ENCODE measurements at places on chromosomes 16 and 17.

- no peak for DNase-seq
Observed at GRCh38 chr17:10556301-10557005, 7.0 kb upstream of the MYH2 start.

- no peak for DNase-seq
Observed at GRCh38 chr17:66963909-66964771, at the start of gene CACNG4. TSS of gene CACNG4 (plus strand) at chr17:66964707. CDS start at chr17:66964912, 205 bp downstream.

- no peak for DNase-seq
Observed at GRCh38 chr17:6365200-6365943, 69.5 kb downstream of the AIPL1 start.

- no peak for DNase-seq
Observed at GRCh38 chr16:6204945-6205344, 1107.3 kb upstream of the EEF2KMT start.

DNA sequence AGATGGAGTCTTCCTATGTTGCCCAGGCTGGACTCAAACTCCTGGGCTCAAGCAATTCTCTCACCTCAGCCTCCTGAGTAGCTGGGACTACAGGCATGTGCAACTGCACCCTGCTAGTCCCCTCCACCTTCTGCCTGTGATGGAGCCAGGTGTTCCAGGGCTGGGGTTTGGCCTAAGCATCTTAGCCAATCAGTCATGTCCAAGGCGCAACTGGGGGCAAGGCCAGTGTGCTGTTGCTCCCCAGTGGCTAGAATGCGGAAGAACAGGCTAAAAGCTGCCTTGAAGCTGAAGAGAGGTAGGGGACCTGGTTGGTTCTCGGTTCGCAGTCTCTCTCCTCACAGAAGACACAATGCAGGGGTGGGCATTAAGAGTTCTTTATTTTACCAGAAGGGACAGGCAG, 18.6 kb downstream of the FLOT2 start:
- peak; percentile 64 for DNase-seq

GRCh38 chr16:85593494-85594221, 19.5 kb upstream of the GSE1 start:
- no peak for DNase-seq

- no peak for DNase-seq
Observed at GRCh38 chr16:2811703-2812471, 5.2 kb upstream of the PRSS21 start.

GRCh38 chr17:32489320-32490100, 2.7 kb downstream of the CDK5R1 start:
- peak; percentile 34 for DNase-seq

DNA sequence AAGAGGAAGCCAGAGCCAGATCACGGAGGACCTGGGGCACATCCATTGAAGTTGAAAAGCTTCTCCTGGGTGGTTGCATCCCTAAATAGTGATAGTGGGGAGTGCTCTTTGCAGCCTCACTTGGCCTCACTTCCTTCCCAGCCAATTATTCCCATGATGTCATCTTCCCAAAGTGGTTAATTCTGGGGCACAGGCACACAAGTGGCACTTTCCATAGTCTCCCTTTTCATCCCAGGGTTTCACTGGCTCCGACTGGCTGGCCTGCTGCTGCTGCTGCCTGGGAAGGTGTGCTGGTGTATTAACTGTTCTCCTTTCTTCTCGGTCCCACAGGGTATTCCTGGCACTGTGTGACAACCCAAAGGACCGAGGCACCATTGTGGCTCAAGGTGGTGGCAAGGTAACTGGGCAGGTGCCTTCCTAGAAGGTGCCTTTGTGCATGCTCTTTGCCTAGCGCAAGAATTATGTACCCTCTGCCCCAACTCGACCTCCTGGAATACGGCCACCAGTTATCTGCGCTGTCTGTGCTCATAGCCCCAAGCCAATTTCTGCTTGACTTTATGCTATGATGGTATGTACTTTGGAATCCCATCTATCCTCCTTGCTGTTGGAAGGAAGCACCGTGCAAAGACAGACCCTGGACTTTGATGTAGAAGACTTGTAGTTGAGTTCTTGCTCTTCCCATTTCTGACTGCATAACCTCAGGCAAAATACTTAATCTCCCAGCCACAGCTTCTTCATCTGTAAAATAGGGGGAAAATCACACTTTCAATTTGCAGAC, 18.4 kb downstream of the SLC35G3 start:
- DNase-seq, result no peak

DNA sequence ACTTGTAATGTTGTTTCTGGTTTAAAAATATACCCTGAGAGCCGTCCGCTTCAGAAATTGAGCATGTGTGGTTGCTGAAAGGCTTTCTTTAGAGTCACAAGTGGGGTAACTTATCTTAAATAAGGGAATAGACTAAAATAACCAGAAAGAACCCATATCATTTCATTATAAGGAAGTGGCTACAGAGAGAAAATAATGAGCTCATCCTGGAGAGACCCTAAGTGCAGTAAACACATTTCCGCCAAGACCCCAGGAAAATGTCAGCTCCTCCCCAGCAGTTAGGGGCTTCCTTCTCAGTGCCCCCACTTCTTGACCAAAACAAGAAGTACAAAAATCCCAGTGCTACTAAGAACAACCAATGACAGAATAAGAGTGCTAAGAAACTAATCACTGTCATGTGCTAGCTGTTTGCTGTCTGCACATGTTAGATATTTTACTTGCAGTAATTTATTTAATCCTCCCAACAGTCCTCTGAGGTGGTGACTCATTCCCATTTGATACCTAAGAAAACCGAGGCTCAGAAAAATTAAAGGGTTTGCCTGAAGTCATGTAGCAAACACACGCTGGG, 83.5 kb downstream of the CDYL2 start:
- no peak for DNase-seq

- no peak for DNase-seq
Observed at GRCh38 chr17:70120425-70120824, 45.4 kb downstream of the KCNJ16 start.

GRCh38 chr17:61520897-61521296, 68.7 kb downstream of the TBX4 start:
- DNase-seq, result no peak

GRCh38 chr17:45224671-45225050, 3.0 kb downstream of the FMNL1 start:
- DNase-seq, result no peak

DNA sequence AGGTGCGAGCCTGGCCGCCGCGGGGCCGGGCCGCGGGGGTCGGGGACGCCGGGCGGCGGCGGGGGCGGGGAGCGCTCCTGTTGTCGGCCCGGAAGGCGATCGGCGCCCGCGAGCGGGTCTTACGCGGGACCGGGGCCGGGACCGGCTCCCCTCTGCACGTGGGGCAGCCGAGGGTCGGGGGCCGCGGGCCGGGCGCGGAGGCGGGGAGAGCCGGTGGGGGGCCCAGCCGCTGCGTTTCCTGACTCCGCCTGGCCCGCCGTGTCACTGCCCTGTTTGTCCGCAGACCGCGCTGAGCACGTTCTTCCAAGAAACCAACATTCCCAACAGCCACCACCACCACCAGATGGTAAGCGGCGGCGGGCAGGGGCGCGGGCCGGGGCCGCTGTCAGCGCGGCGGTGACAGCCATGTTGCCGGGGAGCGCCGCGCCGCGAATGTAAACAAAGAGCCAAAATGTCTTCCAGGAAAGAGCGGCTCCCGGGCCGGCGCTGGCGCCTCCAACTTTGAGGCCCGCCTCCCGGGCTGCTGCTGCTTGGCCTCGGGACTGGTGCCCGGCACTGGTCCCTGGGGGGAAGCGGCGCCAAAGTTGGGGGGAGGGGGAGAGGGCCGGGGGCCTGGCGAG, 586 bp downstream of the UBALD2 start:
- DNase-seq, result peak; percentile 80

GRCh38 chr16:68365167-68365817, 54.5 kb downstream of the PRMT7 start:
- peak; percentile 62 for DNase-seq

GRCh38 chr17:79732804-79733691, 2.3 kb downstream of the ENPP7 start:
- DNase-seq, result peak; percentile 72

DNA sequence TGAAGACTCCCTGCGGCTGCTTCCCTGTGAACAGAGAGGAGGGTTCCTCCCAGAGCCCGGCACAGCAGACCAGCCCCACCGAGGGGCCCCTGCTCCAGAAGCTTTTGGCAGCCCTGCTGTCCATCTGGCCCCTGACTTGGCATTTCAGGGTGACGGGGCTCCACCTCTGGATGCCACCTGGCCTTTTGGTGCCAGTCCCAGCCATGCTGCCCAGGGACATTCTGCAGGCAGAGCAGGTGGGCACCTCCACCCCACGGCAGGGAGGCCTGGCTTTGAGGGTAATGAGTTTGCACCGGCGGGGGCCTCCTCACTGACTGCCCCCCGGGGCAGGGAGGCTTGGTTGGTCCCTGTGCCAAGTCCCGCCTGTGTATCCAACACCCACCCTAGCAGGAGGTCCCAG, 20.3 kb upstream of the ZFPM1 start:
- DNase-seq, result no peak

DNA sequence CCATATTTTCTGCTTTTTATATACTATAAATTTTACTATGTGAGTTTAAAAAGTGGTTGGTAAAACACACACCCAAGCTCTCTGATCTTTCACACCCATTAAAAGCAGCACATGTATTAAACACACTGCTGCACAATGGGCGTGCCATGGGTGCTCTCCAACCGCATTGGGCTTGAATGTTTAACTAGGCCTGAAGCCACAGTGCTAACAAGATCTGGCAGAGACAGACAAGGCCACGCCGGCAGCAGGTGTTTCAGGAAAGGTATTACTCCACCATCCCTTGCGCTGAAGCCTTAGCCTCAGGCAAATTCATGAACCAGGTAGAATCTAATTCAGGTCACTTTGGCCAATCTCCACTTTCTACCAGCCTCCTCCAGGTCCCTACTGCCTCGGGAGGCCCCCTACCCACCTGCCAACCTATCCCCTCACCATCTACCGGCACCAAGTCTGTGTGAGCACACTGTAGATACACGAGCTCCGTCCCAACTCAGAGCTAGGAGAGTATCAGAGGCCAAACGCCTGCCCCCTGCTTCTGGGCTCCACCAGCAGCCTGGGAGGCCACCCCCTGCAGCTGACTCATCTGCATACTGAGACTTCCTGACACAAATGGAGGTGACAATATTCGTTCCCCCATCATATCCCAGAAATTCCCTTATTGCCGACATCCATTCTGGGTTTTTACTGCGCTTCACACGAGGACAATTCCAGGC, 95.0 kb downstream of the ADCY9 start:
- peak; percentile 82 for DNase-seq

DNA sequence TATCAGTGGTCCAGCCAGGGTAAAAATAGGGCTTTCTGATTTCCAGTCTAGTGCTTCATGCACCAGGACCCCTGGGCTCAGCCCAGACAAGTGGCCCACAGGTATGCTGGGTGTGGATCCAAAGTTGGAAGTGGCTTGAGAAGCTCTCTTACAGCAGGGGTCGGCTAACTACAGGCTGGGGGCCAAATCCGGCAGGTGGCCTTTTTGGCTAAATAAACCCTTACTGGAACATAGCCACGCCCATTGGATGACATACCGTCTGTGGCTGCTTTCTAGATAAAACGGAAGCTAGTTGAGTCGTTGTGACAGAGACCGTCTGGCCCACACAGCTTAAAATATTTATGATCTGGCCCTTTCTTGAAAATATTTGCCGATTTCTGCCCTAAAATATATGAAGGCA, 119.0 kb upstream of the CDC42EP4 start:
- no peak for DNase-seq

- no peak for DNase-seq
Observed at GRCh38 chr16:4505356-4506147, 29.4 kb downstream of the HMOX2 start.

- DNase-seq, result no peak
Observed at GRCh38 chr17:75941442-75941819, 589 bp upstream of the FBF1 start.

GRCh38 chr17:19440421-19440820, 29.4 kb downstream of the RNF112 start:
- DNase-seq, result no peak

DNA sequence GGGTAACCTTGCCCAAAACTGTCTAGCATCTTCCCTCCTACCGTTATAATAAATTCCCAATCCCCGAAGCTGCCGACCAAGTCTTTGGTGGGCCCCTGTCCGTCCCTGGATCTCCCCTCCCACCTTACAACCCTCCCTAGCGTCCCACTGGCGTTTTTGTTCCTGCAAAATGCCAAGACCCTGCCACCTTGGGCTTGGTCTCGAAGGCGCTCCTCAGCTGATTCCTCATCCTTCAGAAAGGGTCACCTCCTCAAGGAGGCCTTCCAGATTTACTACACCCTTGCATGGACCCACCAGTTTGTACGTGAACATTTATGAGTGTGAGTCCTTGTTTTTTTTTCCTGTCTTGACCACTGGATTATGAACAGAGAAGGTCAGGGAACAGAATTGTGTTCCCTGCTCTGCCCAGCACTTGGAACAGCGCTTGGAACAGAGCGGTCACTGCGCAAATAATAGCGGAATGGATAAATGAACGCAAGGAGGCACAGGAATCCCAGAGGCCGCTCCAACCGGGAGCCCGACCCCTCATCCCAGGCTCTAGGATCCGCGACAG, 926 bp upstream of the GFER start:
- DNase-seq, result no peak

- no peak for DNase-seq
Observed at GRCh38 chr16:14377326-14377725, 252.7 kb downstream of the PARN start.

DNA sequence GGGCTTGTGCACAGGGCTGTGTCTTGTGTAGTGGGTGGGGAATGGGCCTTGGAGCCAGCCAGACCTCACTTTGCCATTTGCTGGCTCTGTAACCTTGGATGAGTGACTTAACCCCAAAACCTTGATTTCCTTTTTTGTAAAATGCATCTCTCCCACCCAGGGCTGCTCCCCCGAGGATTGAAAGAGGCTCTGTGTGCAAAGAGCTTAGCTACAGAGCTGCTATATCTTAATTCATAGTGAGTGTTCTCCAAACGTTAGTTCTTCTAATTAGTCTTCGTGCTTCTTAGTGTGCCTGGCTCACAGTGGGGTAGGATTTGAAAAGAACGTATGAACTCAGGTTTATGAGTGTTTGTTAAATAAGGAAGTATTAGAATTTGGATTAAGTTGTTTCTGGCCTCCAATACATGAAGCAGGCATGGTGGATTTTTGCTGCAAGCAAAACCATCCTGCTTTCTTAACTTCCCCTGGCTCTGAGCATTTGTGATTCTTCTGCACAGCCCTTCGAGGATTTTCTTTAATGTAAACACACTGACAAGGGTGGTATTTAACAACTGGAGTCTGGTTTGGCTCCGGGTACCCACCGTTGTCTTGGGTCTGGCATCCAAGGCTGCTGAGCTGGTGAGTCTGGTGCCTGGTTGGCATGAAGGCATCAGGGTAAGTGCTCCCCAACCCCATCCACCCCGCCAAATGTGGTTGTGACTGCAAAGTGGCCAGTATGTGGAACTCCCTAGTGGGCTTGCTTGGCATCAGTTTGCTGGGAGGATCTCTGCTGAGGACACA, 29.7 kb downstream of the KSR1 start:
- DNase-seq, result no peak

DNA sequence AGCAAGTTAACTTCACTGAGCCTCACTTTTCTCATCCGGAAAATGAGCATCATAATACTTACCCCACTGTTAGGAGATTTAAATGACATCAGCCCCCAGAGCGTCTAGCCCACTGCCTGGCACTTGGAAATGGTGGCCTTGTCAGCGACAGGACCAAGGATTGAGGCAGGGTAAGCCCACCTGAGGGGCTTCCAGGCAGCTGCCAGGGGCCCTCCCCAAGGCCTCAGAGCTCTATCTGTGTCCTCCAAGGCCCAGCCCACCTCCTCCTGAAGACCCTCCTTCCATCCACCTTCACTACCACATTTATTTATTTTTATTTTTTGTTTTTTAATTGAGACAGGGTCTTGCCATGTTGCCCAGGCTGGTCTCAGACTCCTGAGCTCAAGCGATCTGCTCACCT, 13.8 kb downstream of the PITPNM3 start:
- DNase-seq, result no peak

- peak; percentile 74 for DNase-seq
Observed at GRCh38 chr17:7548585-7549400, at the start of gene TNFSF12. TSS of gene TNFSF12 (plus strand) at chr17:7549058. CDS start at chr17:7549154, 96 bp downstream.
